Effector memory CD4-positive, alpha-beta T cell (primary cell): ENCODE measurements at places on chromosomes 1 and 21.

DNA sequence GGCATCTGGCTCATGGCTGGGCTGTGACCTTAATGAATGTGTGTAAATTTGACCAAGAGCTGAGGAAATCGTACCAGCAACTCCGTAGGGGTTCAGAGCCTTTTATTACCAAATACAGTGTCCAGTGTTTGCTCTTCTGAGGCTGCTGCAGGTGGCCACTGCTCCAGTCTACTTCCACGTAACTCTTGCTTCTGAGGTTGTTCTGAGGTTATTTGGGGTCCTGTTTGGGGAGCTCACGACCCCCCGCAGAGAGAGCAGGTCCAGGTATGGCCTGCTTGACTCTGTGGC, 33.6 kb downstream of the MAN1C1 start:
- peaks cover 4% of the 10 kb centered on the region for H3K36me3 ChIP-seq
- no peak overlapping the region for H3K4me3 ChIP-seq
- H3K27ac ChIP-seq, result no peak overlapping the region

GRCh38 chr1:56135069-56135863, 444.1 kb downstream of the PLPP3 start:
- DNase-seq, result no peak
- no peaks in the 10 kb centered on the region for H3K4me1 ChIP-seq
- H3K27ac ChIP-seq, result no peak overlapping the region
- no peak overlapping the region for H3K4me3 ChIP-seq
- no peaks in the 10 kb centered on the region for H3K27me3 ChIP-seq

DNA sequence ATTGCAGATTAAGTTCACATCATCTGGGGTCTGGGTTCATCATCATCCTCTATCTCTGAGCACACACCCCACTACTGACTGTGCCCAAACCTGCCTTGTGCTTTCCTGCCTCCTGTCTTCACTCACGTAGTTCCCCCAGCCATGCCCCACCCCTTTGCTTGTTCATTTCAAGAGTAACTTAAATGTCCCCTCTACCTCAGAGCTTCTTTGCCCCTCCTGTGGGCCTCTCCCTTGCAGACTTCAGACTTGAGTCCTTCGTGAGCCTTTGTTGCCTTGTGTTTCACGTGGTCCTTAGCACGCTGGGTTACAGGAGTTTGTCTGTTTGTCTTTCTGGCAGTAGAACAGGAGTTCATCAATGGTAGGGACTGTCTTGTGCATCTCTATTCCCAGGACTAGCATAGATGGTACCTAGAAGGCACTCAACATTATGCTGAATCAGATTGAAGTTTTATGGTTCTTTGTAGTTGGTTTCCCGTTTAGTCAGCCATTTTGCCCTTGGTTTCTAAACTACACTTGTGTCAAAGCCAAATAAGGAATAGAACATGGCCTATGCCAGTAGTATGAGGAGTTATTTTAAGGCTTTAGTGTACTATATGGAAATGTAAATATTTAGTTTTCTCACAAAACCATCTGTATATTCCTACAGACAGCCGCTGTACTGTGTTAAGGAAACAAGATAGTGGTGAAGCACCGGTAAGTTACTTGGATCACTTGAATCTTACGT, 86.2 kb downstream of the TTC3 start:
- H3K36me3 ChIP-seq, result peaks cover 34% of the 10 kb centered on the region
- no peak for DNase-seq
- H3K27me3 ChIP-seq, result no peaks in the 10 kb centered on the region
- no peaks in the 10 kb centered on the region for H3K4me1 ChIP-seq
- H3K4me3 ChIP-seq, result no peak overlapping the region
- H3K27ac ChIP-seq, result no peak overlapping the region

- H3K4me3 ChIP-seq, result no peak overlapping the region
- H3K36me3 ChIP-seq, result no peaks in the 10 kb centered on the region
- H3K27me3 ChIP-seq, result no peaks in the 10 kb centered on the region
- DNase-seq, result no peak
- H3K27ac ChIP-seq, result no peak overlapping the region
Measured at GRCh38 chr1:10646347-10646861, 150.0 kb downstream of the CASZ1 start.

DNA sequence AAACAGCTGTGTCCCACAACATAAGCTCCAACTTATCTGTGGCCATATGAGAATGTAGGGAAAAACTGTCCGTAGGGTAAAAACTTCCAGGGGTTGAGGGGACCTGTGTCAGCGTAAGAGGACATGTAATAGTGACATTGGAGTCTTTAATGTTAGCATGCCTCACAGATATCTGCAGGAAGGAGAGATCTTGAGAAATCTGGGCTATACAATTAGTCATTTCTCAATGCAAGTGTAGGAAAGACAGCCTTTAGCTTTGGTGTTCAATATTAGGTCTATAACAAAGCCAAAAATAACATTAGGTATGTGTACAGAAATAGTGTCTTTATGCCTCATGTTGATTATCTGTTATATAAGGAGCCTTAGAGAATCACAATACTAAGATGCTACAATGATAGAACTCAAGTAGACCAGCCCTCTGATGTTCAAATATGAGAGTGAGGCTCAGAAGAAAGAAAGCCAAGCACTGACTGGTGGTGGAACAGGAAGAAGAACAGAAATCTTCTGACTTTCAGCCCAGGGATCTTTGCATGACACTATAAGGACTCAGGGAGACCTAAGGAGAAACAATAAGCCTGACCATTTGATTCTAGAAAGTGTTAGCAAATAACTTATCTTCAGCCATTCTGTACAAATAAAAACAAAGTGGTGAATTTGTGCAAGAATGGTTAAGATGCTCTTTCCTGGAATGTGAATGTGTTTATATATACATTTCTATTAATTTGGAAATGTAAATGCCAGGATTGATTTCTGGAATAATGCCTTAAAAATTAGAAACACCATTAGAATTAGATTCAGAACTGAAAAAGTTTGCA, 152.6 kb downstream of the ZC3H11B start:
- H3K4me3 ChIP-seq, result no peak overlapping the region
- H3K27me3 ChIP-seq, result no peaks in the 10 kb centered on the region
- no peak overlapping the region for H3K27ac ChIP-seq
- no peaks in the 10 kb centered on the region for H3K4me1 ChIP-seq

DNA sequence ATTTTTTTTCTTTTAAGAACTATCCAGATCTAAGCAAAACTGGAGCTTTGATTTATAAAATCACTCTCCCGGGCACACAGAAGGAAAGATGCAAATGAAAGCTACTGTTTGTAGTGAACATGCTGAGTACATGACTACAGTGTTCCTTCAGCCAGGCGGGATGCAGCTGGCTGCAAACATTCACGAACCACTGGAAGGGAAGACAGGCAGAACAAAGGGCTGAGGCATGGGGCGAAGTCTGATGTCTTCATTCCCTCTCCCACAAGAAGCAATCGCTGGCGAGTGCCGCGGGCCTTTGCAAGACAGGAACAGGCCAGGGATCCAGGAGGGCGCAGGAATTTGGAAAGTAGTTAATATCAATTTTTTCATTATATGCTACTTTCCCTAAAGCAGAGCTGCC, 257.9 kb upstream of the AJAP1 start:
- H3K27me3 ChIP-seq, result no peaks in the 10 kb centered on the region
- H3K27ac ChIP-seq, result no peak overlapping the region
- H3K4me3 ChIP-seq, result no peak overlapping the region
- no peaks in the 10 kb centered on the region for H3K4me1 ChIP-seq
- no peaks in the 10 kb centered on the region for H3K36me3 ChIP-seq
